ENCODE measurements at places on chromosomes 5 and 9.

GRCh38 chr5:146920351-146920881, 41.9 kb upstream of the PPP2R2B start:
- no peak for DNase-seq

DNA sequence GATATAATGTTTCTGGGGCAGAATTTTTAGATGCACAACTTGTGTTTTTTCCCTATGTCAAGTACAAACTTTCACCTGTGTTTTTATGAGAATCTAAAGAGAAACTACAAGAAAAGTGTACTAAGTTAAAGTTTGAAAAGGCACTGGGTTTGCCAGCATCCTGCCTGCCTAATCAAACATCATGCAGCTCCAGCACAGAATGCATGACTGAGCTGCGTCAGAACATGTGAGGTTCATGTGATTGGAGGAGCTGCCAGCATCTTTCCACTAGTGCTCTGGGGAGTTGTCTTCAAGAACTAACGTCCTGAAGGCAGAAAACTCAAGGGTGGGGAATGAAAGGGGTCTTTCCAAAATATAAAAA, 46.1 kb upstream of the RIC1 start:
- peak; percentile 72 for DNase-seq

DNA sequence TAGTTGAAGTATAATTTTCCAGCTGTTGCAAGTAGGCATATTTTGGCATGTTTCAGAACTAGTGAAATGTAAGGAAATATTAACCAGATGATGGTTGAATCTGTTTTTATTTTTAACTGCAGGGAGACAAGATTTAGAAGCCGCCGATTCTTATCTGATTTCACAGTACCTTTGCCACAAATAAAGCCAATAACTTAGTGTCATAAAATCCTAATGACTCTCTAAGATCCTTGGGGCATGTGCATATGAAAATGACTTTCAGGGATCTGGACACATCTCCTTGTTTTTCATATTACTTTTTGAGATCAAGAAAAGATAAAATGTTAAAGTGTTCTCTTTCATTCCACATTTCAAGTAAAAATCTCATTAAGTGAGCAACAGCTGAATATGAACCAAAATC, 125.8 kb upstream of the CNTLN start:
- no peak for DNase-seq

- DNase-seq: no peak
Measured at GRCh38 chr5:168193493-168194250, 97.8 kb upstream of the WWC1 start.

GRCh38 chr9:70868041-70868440, 253.4 kb downstream of the TRPM3 start:
- DNase-seq: no peak

DNA sequence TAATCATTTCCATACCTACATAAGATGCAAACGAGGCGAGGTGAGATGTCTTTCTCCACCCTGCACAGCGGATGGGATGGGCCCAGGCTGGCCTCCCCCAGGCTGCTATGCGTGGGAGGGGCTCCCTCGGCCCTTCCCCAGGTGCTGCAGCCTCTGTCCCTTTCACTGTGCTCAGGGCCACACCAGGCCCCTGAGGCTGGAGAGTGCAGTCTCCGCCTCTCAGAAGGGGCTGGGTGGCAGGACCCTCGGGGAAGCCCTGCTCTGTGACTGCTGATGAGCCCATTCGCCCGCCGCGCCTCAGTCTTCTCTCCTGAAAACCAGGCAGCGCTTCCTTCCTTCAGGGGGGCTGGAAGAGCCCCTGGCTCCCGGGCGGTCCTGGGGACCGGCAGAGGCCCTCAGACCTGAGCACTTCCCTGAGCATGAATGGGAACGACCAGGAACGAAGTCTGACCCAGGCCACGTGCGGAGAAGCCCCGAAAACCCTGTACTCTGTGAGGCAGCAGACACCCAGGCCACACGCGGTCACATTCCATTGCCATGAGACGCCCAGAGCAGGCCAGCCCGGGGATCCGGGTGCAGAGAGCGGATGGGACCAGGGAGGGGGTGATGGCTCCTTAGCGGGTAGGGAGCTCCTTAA, 21.9 kb upstream of the NOTCH1 start:
- DNase-seq: peak; percentile 92

DNA sequence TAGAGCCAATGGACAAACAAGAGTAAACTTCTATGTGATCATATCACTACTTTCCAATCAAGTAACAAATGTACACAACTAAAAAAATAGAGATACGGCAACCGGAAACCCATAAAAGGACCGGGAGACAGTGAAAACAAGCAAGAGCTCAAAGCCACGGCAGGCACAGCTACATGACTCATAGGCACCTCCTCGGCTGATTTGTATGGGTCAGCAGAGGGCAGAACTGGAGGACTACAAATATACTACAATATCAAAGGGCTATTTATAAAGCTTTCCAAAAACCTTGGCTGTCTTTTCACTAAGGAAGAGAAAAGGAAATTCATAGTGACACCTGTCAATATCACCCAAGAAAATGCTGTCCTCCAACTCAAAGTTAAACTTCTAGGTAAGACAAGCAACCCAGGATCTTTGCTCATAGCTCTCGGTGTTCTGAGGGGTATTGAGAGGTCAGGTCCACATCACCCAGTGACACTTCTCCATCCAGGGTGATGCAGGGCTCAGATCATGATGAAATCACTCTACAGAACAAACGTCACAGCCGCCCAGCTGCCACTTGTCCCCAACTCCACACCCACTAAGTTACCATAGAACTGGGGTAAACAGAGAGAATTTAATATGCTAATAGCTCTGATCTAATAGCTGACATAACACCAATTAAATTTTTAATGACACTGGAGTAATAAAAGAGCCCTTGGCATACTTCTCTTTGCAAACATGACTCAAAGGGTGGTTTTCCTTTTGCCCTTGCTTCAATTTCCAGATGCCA, 41.3 kb downstream of the PFDN1 start:
- DNase-seq: peak; percentile 67

DNA sequence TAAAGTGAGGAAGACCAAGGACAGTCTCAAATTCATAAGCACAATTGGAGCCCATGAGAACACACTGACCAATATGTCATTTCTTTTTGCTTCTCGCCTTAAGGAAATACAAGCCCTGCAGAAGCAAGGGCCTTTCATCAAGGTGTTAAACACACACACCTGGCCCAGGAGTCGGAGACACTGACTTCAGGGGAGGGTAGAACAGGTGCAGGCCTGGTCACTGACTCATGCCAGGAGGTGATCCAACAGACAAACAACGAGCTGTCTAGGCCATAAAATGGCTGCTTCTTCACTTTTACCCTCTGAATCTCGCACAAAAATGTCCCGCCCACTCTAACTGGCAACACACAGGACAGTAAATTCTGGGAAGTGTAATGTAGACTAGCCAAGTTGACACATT, 62.7 kb downstream of the RGMB start:
- DNase-seq: no peak

GRCh38 chr5:154369682-154370081, 76.1 kb upstream of the SAP30L start:
- DNase-seq: peak; percentile 46

GRCh38 chr9:136378170-136379002, 4.9 kb upstream of the CARD9 start:
- no peak for DNase-seq

GRCh38 chr5:8907168-8907868, 638.6 kb downstream of the SEMA5A start:
- DNase-seq: peak; percentile 87

- DNase-seq: no peak
Measured at GRCh38 chr9:118650417-118650816, 718.8 kb downstream of the BRINP1 start.

GRCh38 chr9:90365666-90366065, 277.0 kb downstream of the DIRAS2 start:
- peak; percentile 3 for DNase-seq

GRCh38 chr9:28001096-28001495, 427.8 kb upstream of the C9orf72 start:
- no peak for DNase-seq

DNA sequence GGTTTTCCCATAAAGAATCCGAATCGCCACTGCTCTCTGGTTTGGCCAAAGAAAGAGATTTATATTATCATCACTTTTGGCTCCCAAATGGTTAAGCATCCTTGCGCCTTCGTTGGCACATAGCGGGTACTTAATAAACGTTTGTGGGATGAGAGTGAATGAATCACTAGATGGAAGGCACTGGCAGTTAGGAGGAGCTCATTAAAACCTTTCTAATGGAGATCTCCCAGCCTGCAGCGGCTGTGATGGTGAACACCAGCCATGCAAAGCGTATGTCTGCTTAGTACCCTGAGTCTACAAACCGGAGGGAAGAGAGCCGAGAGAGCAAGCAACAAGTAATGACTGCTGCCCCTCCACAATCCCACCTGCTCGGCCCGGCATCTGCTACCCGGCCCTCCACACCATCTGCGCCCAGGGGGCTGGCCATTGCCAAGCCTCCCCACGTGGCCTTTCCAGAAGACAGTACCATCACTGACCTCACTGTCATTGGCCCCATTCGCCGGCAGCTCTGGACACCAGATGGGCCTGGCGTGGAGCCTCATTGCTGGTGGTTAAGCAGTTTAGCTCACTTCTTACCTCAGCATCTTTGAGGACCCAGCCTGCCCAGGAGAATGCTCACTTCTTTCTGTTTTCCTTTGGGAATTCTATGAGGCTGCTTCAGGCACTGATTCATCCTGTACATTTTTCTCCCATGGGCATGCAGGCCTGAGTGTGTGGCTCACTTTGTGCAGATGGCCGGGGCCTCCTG, 39.3 kb upstream of the ANKRD33B start:
- peak; percentile 96 for DNase-seq

DNA sequence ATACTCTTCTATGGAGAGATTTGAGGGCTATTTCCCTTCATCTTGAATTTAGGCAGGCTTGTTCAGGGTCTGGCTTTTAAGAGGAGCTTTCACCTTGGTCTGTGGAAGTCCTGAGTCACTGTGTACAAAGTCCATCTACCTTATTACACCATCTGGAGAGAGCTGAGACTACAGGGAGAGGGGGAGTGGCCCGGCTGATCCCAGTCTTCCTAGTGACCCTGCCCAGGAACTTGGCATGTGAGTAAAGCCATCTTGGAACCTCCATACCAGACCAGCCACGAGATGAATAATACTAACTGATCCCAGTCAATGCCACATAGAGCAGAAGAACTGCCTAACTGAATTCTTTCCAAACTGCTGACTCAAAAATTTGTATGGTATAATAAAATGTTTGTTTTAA, 8.4 kb upstream of the IL6ST start:
- peak; percentile 60 for DNase-seq

GRCh38 chr9:92183449-92183848, 68.2 kb upstream of the SPTLC1 start:
- no peak for DNase-seq

DNA sequence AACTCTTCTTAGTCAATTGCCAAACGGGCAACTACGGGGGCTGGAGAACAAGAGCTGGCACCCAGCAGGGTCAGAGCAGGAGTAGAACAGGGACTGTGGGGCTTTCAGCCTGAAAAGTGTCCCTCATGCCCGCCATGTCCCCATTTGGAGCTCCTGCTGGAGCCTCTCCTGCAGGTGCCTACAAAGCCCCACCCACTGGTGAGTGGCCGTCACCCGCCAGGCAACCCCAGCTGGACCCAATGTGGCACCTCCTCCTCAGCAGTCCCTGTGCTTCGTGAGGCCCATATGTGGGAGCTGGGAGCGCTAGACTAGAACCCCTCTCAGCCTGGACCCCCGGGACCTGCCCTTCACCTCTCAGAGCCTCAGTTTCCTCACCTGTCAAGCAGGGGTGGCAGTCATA, 40.9 kb downstream of the VAV2 start:
- DNase-seq: no peak

DNA sequence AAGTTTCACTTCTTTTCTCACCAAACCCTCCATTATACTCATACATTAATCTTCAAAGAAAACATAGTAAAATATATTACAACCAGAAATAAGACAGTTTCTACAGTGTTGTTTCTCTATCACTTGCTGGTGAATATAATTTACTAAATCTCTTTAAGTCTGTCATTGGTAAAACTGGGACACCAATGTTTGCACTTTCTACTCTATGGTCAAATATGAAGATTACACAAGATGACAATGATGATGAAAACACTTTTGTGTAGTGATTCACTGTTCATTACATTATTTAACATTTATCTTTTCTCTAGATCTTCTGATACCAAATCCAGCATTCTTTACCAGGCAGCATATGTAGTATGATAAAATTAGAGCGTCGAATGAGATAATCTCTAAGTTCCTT, 459.1 kb downstream of the DMAC1 start:
- DNase-seq: no peak

DNA sequence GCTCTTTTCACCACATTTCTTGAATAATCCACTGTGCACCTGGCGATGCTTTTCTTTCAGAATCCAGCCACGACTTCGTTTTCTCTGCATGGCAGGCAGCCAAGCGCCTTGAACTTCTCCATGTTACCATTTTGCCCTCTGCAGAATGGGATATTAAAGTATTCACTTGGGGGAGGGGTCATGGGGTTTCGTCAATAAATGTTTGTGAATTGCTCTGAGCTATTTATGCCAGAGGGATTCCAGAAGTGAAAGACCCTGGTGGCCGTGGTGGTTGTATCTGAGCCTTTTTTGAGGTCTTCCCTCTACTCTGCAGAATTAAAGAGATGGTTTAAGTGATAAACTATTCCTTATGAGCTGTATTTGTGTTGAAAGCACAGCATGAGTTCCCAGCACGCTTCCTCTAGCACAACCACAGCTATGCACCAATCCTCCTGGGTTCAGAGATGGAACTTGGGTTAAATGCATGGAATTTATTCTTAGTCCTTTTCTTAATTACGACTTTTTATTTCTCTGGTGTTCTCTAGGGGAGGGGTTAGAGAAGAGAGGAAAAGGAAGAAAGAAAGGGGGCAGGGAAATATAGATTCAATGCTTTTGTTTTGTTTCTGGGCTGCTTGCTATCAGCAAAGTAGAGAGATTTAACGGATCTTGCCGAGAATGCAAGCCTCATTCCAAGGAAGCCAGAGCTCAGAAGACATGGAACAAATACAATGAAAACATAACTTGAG, 478.2 kb upstream of the TNC start:
- DNase-seq: peak; percentile 100

DNA sequence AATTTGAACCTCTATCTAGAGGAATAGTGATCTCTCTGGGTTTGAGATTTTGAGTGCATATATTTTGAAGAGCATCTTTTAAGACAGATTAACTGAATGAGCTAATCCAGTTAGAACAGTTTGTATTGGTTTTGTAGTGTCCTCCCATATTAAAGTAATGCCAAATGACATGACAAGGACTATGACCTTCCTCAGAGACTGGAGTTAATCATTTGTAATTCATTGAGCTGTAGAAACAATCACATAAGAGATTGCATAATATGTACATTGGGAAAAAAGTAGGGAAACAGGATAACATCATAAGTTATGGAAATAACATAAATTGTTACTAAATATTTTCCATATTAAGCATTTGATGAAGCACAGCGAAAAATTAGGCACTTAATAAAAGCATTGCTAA, 45.8 kb upstream of the PRDM9 start:
- no peak for DNase-seq

Data from fibroblast of skin of right quadriceps (primary cell).